ENCODE measurements at places on chromosomes 7 and 10. TPM values are rescaled to one million over a fixed set of nuclear protein-coding genes. Genes with fewer than 3 reads are reported as not detected.

The GRM8 gene
- total RNA-seq, result not detected

The AEBP1 gene
- total RNA-seq, result 21.5 TPM

The WDR86 gene
- 4.0 TPM for total RNA-seq

The ELMO1 gene
- total RNA-seq, result 73.4 TPM

The AKR1C4 gene
- not detected for total RNA-seq

The GRID1 gene
- total RNA-seq, result not detected

The CUL1 gene
- total RNA-seq, result 53.8 TPM

The OR6B1 gene
- total RNA-seq, result not detected

The NXPH1 gene
- not detected for total RNA-seq

The GIMAP6 gene
- 130 TPM for total RNA-seq

The LIPJ gene
- not detected for total RNA-seq

The CLRN3 gene
- total RNA-seq, result not detected

The ITGA8 gene
- total RNA-seq, result not detected

The PTPN20 gene
- 1.6 TPM for total RNA-seq

The COBL gene
- not detected for total RNA-seq

The GPC2 gene
- total RNA-seq, result 13.0 TPM

The EPO gene
- 0.22 TPM for total RNA-seq

The CLDN3 gene
- total RNA-seq, result not detected

The SORCS3 gene
- not detected for total RNA-seq

The ODAD2 gene
- not detected for total RNA-seq

The SORCS1 gene
- total RNA-seq, result not detected

Measured in activated naive CD8-positive, alpha-beta T cell treated with anti-CD3 and anti-CD28 coated beads, Interleukin-2, amount 10 ng/mL, durations not matched to agents 7 days and 5 days (primary cell).